Stimulated activated naive CD8-positive, alpha-beta T cell treated with anti-CD3 and anti-CD28 coated beads, Interleukin-15, Interleukin-2, amounts not matched to agents 100 U/mL and 50 U/mL, for 24 hours (primary cell): ENCODE measurements at places on chromosomes 16 and 17.

DNA sequence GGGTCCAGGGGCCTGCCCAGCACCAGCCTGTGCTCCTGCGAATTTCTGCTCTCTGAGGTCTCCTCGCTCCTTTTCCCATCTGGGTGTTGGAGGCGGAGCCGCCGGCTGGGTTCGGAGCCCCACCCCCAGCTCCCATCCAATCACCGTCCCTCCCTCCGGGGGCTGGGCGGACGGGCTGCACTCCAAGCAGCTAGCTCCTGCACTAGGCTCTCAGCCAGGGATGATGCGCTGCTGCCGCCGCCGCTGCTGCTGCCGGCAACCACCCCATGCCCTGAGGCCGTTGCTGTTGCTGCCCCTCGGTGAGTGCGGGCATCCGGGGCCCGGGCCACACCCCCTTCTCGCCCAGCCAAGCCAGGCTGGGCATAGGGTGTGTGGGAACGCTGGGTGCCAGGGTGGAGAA lies at the start of gene NRN1L:
TSS of gene NRN1L (plus strand) at position 202 of the 400 bp plus-strand sequence. CDS start at position 221, 19 bp downstream.
- DNase-seq, result no peak

GRCh38 chr17:68440526-68440925 lies 16.8 kb downstream of the WIPI1 start:
- DNase-seq, result no peak

GRCh38 chr17:67241719-67242341 lies 3.2 kb downstream of the HELZ start:
- no peak for DNase-seq

DNA sequence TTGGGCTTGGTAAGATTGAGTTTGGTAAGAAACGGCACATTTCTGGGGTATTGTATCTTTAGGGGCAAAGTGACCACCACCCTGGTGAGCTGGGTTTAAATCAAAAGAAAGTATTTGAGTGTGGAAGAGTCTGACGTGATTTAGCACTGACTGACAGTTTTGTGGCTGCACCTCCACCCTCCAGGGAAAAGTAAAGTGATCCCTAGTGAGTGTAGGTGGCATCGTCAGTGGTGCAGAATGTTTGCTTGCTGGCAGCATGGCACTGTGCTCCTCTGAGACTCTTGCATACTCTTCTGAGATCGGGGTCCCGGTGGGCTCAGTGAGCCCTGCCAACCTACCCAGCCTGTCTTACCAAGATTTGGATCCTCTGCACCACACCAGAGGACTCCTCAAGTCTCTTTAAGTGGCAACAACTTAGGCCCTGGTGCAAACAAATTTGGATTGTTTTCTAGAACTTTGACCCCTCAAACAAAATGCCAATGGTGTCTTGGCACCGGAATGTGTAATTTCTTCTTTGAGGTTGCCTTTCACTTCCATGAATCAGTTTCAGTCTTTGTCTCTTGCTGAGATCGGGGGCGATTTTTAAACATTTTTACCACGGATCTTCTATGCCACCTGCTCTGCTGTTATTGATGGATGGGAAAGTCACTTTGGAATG lies 2.8 kb downstream of the PRKCB start:
- DNase-seq, result no peak

- no peak for DNase-seq
Observed at GRCh38 chr17:31835984-31836383, 23.1 kb downstream of the COPRS start.

- DNase-seq, result no peak
Observed at GRCh38 chr17:50675627-50676026, 32.1 kb downstream of the ANKRD40 start.

GRCh38 chr17:54191261-54191660 lies 368.5 kb downstream of the KIF2B start:
- no peak for DNase-seq

DNA sequence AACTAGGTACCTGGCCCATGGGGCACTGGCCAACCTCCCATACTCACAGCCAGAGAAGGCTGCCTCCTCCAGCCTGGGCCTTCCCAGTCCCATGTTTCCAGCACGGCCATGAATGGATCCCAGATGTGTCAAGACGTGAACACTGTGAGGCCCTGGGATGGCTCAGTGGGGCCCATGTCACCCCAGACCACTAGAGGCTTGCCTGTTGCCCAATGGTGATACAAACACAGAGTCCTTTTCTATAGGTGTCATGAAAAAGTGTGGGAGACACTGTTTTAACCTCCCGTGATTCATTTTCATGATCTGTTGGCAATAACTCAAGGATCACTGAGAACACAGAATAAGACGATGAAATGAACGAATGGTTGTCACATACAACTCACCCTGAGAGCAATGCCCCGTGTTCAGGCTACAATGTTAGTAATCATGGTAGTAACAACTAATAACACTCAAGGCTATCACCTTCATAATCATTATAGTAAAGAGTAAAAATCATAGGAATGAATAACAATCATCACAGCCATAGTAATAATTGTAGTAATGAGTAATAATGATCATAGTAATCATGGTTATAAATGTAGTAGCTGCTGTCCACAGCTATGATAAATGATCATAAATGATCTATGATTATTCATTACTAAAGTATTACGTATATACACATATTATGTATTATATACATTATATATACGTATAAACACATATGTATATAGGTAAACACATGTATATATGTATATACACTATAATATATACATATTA lies 64.0 kb downstream of the DYNLRB2 start:
- no peak for DNase-seq

- no peak for DNase-seq
Observed at GRCh38 chr16:64773638-64774037, 348.2 kb downstream of the CDH11 start.

DNA sequence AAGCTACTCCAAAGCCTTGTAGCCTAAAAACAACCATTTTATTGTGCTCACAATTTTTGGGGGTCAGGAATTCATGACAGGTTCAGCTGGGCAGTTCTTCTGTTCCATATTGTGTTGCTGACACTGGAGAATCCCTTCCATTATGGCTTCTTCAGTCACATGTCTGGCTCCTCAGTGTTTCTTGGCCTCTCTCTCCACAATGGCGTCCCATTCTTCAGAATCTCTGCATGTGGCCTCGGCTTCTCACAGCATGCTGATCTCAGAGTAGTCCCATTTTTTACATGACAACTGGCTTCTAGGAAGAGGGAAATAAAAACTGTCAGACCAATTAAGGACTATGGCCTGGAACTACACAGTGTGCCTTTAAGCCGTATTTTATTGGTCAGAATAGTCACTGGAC lies 49.7 kb downstream of the NF1 start:
- no peak for DNase-seq

DNA sequence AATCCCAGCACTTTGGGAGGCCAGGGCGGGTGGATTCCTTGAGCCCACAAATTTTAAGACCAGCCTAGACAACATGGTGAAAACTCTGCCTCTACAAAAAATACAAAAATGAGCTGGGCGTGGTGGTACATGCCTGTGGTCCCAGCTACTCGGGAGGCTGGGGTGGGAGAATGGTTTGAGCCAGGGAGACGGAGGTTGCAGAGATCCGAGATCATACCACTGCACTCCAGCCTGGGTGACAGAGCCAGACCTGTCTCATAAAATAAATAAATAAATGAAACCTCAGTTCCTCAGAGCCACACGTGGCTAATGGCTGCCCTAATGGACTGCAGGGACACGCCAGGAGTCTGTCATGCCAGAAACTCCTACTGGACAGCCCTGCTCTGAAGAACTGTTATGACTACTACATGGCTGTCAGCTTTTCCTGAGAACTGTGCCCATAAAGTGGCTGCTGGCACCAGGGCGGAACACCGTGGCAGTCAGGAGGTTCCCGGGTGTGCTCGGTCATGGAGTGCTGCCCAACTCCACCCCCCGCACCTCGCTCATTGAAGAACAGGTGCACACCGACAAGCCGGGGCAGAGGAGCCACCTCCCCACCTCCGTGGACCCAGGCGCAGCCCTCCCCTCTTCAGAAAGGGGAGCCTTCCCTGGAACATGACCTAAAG lies 4.3 kb downstream of the TMEM11 start:
- DNase-seq, result no peak

DNA sequence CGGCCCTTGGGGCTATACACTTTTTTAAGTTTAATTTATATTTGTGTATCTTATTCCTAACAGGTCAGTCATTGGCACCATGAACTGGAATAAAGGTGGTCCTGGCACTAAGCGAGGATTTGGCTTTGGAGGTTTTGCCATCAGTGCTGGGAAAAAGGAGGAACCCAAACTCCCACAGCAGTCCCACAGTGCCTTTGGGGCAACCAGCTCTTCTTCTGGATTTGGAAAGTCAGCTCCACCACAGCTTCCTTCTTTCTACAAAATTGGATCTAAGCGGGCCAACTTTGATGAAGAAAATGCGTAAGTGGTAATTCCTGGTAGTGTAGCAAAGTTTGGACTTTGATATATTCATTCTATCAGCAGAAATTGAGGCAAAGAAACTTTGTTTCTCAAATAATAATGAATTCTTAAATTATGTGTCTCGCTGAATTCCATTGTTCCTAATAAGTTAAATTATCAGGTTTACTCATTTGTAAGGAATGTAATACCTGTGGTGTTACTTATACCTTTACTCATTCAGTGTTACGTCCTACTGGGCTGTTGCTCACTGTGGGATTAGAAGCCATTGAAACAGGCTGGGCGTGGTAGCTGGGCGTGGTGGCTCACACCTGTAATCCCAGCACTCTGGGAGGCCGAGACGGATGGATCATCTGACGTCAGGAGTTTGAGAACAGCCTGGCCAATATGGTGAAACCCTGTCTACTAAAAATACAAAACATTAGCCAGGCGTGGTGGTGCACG lies 13.2 kb downstream of the DDX42 start:
- DNase-seq, result no peak

GRCh38 chr17:39598630-39599003 lies 9.1 kb downstream of the NEUROD2 start:
- DNase-seq, result no peak

- DNase-seq, result no peak
Observed at GRCh38 chr16:52114379-52114778, 432.6 kb downstream of the TOX3 start.

DNA sequence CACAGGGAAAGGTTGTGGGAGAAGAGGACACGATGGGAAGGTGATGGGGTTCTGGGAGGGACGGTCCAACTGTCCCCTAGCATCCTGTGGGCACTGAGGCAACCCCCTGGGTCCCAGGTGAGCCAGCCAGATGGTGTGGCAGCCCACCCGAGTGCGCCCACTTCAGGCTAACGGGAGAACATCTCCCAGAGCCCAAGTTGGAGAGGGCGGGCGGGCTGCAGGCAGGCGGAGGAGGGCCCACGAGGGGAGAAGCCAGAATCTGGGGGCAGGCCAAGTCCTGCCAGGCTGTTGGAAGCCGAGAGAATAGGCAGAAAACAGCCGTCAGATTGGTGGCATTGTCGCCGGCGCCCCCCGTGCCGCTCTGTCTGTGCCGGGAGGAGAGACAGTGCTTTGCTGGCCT lies 13.8 kb upstream of the ABCC3 start:
- DNase-seq, result no peak

GRCh38 chr17:37174205-37174604 lies 201.6 kb upstream of the C17orf78 start:
- no peak for DNase-seq

- peak; percentile 51 for DNase-seq
Observed at GRCh38 chr17:9273428-9274391, 252.4 kb downstream of the NTN1 start.

DNA sequence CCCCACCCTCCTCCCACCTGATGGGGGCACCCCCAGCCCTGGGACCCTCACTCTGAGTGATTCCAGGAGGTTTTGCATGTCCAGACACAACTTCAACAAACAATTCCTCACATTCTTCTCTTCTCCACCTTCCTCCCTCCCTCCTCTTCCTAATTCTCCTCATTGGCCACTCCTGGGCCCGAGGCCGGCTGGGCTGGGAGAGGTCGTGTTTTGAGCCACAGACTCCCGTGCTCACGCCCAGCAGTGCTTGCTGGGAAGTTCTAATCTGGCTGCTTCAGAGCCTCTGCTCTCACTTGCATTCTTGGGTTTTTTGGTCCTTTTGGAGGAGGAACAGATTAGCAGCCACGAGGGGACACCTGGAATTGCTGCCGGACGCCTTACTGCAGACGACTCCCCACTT lies 157.0 kb downstream of the NTN1 start:
- no peak for DNase-seq

DNA sequence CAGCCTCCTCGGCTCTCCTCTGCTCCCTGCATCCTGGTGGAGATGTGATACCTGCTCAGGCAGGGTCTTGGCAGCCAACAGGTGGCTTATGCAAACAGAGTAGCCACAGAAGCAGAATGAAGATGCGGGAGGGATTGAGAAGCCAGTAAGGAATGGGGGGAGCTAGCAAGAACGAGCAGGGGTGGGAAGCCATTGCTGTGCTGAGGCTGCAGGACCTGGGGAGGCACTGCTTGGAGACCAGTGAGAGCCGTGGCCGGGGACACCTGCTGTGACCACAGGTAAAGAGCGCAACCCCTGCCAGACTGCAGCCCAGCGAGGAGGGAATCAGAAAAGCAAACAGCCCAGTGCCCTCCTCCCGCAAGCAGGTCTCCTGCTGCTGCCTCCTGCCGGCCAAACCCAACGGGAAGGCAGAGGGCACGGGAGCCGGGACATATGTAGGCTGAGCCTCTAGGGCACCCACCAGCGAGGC lies 14.7 kb downstream of the AIPL1 start:
- peak; percentile 38 for DNase-seq

GRCh38 chr17:77444984-77445759 lies 304.4 kb downstream of the SEC14L1 start:
- peak; percentile 83 for DNase-seq

DNA sequence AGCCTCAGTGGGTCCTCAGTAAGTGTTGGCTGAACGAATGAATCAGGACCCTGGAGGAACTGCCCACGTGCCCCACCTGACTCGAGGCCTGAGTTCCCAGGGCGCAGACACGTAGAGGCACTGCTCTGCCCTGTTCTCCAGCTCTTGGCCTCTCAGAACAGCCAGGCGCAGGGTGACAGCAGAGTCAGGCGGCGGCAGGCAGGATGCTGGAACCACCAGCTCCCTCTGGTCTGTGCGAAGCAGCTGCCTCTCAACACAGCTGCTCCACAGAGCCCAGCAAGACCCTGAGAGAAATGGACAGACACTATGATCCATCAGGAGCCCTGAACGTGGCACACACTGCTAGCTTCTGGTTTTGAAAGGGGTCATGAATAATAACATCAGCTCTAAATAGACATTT lies 53.1 kb upstream of the BCO1 start:
- DNase-seq, result no peak

DNA sequence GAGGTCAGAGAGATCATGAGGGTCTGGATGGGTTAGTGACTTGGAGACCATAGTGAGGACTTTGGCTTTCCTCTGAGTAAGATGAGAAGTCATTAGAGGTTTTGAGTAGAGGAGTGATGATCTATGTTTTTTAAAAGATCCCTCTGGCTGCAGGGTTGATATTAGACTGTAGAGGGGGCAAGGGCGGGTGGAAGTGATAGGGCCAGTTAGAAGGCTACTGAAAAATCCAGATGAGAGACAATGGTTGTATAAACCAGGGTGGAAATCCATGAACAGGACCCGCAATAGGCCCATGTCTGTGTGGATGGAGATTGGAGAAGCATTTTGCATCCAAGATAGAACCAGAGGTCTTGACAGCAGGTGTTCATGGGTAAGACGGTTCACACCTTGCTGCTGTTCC lies 9.8 kb downstream of the ITGAL start:
- DNase-seq, result no peak

GRCh38 chr16:72371307-72372086 lies 199.5 kb upstream of the PMFBP1 start:
- no peak for DNase-seq
